ENCODE measurements at places on chromosomes 7 and 10.
A peak's percentile ranks its signal among the peaks of the same experiment; 100 is the strongest.

DNA sequence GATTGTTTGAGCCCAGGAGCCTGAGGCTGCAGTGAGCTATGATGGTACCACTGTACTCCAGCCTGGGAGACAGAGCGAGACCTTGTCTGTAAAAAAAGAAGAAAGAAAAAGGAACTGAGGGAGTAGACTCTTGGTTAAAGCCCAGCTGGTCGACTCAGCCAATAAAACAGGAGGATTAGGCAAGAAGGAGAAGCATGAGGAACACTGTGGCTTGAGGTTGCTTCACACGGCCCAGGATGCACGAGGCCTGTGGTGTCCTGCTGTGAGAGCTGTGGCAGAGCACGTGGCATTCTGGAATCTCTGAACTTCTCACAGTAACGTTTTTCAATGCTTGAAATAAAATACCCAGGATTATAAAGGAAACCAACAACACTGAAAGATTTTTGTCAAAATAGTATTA, 93.3 kb downstream of the CUL2 start:
- no peak for DNase-seq

GRCh38 chr10:131577786-131578471, 266.4 kb upstream of the TCERG1L start:
- no peak for DNase-seq

DNA sequence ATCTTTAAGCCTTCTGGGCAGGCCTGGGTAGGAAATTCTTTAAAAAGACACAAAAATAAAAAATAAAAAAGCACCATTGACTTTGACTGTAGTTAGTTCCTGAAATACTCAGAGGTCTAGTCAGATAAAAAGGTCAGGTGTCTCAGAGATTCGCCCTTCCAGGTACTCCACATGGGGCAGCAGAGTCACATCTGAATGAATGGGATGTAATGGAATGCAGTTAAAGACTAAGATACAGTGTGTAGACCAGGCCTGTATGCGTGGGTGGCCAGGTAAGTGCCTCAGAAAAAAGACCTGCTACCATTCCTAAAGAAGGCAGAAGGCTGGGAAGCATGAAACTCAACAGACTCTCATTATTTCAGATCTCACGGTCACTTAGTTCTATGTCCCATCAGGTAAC, 68.6 kb upstream of the SEM1 start:
- peak; percentile 5 for DNase-seq

GRCh38 chr10:132477398-132478340, 59.9 kb upstream of the INPP5A start:
- DNase-seq: no peak

GRCh38 chr7:54906963-54907362, 111.9 kb upstream of the EGFR start:
- DNase-seq: no peak

DNA sequence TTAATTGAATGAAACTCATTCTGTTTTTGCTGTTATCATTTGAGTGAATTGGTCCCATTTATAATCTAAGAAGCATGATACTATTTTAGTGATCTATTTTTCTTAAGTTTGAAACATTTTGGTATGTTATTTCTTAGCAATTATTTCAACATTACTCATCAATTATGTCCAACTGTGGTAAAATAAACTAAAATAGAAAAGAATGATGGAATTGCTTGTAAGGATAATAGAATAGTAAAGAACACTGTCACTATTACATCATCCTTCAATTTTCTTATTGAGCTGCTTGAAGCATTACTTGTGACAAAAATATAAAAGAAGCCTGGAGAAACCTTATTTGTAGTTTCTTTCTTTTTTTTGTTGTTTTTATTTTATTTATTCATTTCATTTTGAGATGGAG, 42.4 kb downstream of the ZNF487 start:
- DNase-seq: no peak

DNA sequence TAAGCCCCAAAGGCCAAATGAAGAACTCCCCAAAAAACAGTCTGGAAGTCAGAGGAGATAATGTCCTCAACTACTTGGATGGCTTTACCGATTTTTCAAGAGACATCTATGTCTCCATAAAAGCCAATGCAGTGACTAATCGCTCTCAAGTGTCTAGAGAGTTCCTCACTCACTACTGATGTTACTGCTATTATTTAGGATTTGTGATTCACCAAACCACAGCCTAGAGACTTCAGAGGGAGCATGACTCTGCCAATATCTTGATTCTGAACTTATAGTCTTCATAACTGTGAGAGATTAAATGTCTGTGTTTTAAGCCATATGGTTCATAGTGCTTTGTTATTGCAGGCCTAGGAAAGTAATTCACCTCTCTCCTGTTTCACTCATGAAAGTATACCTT, 160.2 kb downstream of the IPMK start:
- no peak for DNase-seq

GRCh38 chr10:126402721-126403695, 14.7 kb upstream of the ADAM12 start:
- no peak for DNase-seq

DNA sequence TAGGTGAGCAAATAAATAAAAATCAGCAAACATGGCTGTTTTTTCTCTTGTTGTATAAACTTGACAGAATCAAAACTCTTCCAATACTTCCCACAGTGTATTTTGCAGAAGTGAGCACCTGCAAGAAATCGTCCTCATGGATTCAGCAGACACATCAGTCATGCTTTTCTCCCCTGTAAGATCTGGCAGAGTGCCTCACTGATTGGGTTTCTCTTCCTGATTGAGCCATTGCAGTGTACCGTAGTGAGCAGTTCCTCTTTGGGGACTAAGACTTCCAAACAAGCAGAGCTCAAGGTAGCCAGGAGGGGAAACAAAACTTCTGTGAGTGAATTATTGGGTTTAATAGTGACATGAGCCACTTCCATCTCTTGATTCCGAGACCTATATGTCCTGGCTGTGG, 2.2 kb upstream of the CCDC3 start:
- DNase-seq: no peak

DNA sequence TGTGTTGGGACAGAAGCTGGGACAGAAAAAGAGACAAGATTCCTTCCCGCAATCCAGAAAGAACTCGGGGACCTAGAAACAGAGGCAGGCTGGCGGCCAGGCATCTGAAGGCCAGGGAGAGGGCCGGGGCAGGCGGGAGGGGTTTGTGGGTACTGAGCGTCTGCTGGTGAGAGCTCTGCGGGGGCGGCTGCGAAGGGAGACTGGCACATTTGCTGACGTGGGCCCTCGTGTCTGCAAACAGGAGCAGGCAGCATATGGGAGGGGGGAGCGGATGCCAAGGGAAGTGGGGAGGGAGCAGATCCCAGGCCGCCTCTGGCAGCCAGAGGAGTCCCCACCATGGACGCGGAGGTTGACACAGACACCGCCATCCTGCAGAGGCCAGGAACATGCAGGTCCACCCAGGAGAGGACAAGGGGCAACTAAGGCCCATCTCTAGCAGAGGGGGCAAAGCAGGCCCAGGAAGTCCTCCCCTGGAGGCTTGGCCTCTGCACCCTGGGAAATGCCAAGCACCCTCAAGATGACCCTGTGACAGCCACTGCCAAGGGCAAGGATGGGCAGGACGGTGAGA, 32.2 kb downstream of the KCNH2 start:
- DNase-seq: no peak
